BE2C (cell line): ENCODE measurements at places on chromosomes 12 and 14.

DNA sequence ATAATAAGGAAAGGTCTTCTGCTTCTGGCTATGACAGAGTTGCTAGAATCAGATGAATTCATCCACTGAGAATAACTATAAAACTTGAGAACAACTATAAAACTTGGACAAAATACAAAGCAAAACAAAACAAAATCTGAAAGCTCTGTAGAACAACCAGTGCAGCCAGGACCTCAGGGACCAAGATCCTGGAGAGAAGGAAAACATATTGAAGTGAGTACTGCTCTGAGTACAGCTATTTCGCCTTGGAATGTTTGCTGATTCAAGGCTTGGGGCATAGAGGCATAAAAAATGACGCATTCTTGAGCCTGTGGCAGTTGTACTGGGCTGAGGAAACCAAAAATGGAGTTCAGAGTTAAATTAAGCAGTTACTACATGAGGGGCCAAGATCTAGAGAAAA lies 21.7 kb downstream of the FOXA1 start:
- DNase-seq: no peak

DNA sequence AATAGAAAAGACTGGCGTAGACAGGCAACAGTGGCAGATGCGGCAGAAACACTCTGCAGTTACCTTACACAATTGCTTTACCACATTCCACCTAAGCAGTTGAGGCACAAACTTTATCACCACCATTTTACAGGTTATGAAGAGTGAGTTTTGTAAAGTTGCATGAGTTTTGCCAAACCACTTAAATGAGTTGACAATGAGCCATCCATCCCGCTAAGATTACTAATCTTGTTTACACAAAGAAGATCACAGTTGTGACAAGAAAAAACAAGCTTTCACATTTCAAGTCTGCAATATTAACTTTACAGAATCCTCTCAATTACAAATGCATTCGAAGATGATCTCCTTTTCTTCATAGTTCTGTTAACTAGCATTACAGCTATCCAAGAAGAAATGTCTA lies 1.8 kb downstream of the TMCC3 start:
- no peak for DNase-seq

DNA sequence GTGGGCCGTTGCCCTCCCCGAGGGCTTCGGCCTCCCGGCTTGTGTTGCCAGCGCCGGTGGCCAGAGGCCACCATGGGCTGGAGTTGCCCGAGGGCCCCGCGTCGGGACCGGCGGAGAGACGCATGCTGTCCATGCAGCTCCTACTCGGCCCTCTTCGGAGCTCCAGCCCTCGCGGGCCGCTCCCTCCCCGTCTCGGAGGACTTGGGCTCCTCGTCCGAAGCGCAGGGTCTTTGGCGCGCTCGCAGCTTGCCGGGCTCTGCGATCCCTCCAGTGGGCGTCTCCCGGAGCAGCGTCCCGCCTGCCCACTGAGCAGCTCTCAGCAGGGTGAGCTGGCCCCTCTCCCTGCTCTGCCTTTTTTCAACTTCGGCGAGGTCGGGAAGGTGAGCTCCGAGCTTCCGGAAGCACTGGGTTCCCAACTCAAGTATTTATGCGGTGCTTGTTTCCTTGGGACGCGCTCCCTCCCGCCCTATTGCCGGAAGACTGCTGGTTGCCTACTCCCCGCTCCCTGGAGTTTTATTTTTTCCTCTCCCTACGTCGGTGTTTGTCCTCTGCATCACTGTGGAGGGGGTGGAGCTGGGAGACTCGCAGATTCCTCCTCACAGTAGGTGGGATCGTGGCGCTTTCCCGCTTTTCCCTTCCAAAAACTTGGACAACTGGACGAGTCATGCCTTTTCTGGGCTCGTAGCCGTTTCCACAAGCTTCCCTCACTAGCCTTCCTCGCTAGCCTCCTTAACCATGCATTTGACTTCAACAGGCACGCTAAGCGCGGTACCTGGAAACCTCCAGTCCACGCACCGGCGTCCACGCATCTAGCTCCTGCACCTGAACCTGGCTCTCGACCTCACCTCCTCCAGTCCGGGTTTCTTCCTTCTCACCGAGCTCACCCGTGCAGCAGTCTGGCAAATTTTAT lies at the start of gene AVPR1A:
AVPR1A (minus strand) TSS at position 489 of the 910 bp plus-strand sequence; CDS start at position 124, 365 bp downstream.
- no peak for DNase-seq

GRCh38 chr12:124713041-124713435 lies 145.6 kb upstream of the NCOR2 start:
- DNase-seq: no peak

- no peak for DNase-seq
These were observed 6.0 kb downstream of the ULK1 start for GRCh38 chr12:131900397-131900796.

DNA sequence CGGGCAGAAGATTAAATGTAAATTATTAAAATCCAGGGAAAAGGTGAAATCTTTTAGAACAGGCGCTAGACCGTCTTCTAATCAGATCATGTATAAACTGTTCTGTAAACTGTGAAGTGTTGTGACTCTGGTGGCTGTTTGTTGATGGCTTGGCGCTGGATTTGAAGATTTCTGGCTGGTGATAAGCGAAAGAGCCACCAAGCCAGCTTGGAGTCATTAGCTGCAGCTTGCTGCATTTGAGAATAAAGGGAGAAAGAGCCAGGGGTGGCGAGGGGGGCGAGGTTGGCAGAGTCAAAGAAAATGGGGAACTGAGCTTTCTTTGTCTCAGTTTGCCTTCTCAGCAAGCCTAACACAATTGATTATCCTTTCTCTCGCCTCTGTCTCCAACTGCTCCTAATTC lies 8.0 kb downstream of the SYNDIG1L start:
- DNase-seq: no peak

- DNase-seq: no peak
These were observed 2.9 kb upstream of the KLHL42 start for GRCh38 chr12:27777141-27777540.

- DNase-seq: no peak
These were observed 84.4 kb downstream of the NINJ2 start for GRCh38 chr12:578748-579419.

DNA sequence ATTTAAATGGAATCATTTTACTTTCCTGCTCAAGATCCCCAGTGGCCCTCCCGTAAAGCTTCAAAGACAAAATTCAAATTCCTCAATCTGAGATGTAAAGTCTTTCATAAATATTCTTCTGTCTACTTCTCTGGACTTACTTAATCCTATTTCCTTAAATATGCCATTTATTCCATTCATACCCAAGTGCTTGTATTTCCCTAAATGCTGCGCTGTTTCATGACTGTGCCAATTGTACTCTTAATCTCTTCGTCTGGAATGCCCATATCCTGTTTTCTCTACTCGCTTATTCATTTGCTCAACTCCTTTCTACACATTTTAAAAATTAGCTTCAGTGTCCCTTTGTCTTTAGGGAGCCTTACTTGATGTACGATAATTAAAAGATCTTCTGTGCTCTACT lies 280.1 kb downstream of the CPNE8 start:
- no peak for DNase-seq

GRCh38 chr14:100567877-100568163 lies 19.4 kb downstream of the BEGAIN start:
- DNase-seq: no peak

GRCh38 chr12:123923927-123924326 lies 48.7 kb downstream of the CCDC92 start:
- no peak for DNase-seq

GRCh38 chr14:49189375-49189774 lies 396.8 kb downstream of the RPS29 start:
- DNase-seq: peak; percentile 15
